ENCODE measurements at places on chromosomes 3 and 15.

GRCh38 chr3:100754563-100755334, 45.5 kb downstream of the TFG start:
- DNase-seq: no peak

- DNase-seq: no peak
These were observed 7.0 kb upstream of the MANF start for GRCh38 chr3:51378065-51378464.

DNA sequence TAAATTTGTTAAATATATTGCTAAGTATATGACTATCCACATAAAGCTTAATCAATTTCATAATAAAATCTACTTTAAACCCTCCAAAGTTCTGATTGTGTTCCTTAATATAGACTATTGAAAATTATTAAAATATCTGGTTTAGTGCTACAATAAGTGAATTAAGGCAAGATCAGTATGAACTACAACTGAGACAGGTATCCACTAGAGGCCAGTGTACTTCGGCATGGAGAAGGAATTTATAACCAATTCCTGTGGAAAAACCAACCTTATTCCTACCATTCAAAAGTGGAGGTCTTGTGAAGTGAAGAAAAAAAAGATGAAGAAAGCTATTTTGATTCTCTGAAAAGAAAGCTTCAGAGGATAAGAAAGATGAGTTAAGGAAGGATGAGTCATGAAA, 237.7 kb downstream of the SUCLG2 start:
- DNase-seq: no peak

GRCh38 chr15:84949043-84949442, 32.6 kb upstream of the PDE8A start:
- DNase-seq: no peak

Data from RPMI8226 (cell line).